CD14-positive monocyte (primary cell): ENCODE measurements at places on chromosomes 5 and 9.

DNA sequence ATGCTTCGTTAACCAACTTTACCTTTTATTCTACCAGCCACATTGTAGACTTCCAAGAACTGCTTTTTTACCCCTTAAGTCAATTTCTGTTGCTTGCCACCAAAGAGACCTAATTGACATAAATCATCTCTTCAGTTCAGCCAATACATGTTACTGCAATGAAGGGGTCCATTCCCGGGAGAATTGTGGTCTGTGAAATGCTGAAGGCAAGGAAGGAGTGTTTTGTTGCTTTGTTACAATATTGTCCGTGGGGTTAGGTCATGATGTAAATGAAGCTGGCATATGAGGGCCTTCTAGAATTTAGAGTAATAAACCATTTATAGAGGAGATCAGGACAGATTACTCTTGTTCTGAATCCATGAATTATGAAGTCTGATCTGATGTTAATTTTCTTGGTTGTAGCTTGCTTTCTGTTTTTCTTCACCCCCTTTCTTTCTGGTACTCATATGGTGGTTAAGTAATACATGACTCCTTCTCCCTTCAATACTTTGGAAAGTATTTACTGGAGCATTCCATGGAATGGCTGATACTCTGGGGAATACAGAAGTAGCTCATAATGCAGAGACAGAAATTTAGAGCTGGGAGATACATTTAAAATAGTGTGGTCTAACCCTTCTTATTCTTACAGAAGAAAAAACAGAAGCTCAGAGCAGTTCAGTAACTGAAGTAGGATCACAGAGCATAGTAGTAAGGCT, 297.0 kb upstream of the CLINT1 start:
- DNase-seq = no peak

DNA sequence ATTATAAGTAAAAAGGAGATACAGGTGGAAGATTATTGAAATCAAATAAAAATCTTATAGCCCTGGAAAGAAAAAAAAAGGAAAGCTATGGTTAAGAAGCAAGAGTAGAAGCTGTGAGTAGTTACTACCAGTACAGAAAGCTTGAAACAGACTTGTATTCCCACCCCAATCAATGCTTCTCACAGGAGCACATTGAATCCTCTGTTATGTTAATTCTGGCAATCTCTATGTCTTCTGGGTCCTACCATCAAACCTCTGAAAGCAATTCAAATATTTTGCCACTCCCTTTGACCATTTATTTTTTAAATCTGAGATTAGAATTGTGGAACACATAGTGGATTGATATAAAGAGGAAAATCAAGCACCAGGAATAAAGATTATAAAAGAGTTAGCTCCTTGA, 186.5 kb downstream of the MEF2C start:
- no peak for DNase-seq

- DNase-seq = no peak
Observed at GRCh38 chr9:129026442-129027223, 1.5 kb downstream of the SH3GLB2 start.

GRCh38 chr5:73514418-73514817, 16.2 kb downstream of the BTF3 start:
- no peak for DNase-seq

GRCh38 chr5:93721071-93721470, 20.3 kb downstream of the POU5F2 start:
- DNase-seq = no peak

- DNase-seq = peak; percentile 86
Observed at GRCh38 chr9:114953959-114954358, 23.6 kb upstream of the TNFSF8 start.

DNA sequence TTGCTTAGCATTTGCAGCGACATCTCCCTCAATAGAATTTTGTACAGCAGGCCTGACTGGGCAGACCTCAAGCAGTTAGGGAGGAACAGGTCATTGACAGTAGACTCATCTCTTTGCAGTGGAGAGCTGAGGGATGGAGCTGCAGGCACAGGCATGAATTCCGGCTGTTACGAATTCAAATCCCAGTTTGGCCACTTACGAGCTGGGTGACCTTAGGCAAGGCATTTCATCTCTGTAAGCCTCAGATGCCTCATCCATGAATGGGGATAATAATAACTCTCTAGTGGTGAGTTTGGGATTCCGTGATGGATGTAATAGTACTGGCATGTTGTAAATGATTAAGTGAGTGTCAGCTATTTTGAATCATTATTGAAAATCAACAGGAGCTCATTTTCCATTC, 195.3 kb downstream of the SEMA6A start:
- no peak for DNase-seq

GRCh38 chr5:75337366-75338021, 474 bp downstream of the HMGCR start:
- DNase-seq = peak; percentile 25

- no peak for DNase-seq
Observed at GRCh38 chr9:81052846-81053245, 636.5 kb downstream of the TLE1 start.
